ENCODE measurements at places on chromosomes 13 and 19.

GRCh38 chr19:8648240-8648639, 17.8 kb downstream of the NFILZ start:
- DNase-seq = no peak

GRCh38 chr13:40340368-40341095, 325.9 kb downstream of the FOXO1 start:
- no peak for DNase-seq

GRCh38 chr19:39582442-39582841, 19.9 kb upstream of the LGALS13 start:
- no peak for DNase-seq

GRCh38 chr19:10774893-10775292, 57.0 kb downstream of the DNM2 start:
- DNase-seq = no peak

DNA sequence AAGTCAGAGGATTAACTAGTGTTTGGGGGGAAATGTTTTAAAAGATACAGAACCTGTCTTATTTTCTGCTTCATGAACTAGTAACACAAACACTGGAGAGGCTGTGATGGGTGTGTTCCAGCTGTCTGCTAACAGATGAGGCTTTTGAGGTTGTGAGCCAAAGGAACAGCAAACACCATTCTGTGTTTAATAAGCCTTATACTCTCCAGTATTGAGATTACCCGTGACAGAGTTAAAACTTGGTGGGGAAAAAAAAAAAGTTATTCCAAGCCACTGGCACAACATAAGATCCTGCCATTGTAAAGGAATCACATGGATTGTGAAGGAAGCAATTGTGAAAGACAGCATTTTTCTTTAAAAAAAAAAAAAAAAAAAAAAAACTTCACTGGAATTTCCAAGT, 48.4 kb downstream of the KCTD12 start:
- DNase-seq = no peak

DNA sequence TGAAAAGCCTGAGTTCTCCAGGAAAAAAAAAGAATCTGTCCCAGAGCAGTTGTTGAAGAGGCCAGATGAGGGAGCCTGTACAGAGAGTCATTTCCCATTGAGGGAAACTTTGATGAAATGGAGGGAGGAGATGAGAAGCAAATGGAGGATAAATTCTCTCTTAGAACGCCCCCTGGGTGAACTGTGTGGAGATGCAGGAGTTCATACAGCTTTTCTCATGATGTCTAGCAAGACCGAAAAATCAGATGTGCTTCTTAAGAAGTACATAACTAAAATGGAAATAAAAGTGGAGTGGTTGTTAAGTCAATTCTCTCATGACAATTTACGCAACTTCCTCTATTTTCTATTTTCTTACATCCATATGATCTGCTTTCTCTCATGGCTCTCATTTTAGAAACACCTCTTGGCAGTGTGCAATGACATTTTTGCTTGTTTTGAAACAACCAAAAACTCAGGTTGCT, 1263.1 kb downstream of the PCDH9 start:
- DNase-seq = no peak

GRCh38 chr13:25920277-25920676, 131.5 kb downstream of the SHISA2 start:
- no peak for DNase-seq

GRCh38 chr19:38034492-38034860, 127.5 kb downstream of the SIPA1L3 start:
- DNase-seq = no peak

GRCh38 chr19:28210886-28211285, 1002.1 kb downstream of the UQCRFS1 start:
- no peak for DNase-seq

DNA sequence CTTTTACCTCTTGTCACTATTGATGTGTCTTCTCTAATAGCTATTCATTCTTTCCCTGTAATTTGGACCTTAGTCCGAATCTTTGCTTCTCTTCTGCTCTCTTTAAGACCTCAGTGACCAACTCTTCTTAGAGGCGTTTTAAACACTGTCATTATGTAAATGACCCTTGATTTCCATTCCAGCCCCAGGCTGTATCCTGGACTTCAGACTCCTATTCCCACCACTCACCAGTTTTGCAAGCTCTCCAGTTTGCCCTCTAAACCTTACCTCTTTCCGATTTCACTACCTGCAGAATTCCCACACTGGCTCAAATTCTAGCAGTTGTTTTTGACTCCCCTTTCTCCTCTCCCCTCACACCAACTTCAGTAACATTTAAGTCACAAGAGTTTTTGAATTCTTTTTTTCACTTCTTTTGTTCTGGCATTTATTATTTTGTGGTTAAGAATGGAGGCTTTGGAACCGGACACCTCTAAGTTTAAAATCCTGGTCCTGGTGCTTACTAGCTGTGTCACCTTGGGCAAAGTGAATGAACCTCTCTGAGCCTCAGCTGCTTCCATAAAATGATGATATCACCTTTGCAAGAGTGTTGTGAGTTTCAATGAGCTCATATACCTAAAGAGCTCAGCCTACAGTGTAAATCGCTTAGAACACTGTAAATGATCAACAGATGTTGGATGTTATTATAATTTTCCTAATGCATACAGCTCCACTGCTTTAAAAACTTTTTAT, 13.6 kb upstream of the HMGB1 start:
- no peak for DNase-seq

DNA sequence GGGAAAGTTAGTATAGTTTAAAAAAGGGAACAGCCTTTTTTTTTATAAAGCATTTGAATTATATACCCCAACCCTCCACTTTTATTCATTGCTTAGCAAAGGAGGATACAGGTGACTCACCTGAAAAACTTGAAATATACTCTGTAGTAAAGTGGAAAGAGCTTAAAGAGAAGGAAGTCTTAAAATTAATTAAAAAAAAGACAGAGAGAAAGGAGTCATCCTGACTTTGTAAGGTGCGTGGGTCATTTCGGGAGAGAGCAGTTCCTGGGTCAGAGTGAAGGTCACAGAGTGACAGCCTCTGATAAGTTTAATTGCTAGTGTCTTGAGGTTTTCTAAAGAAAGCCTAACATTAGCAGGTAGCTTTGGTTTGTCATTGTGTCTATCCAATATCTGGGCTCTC, 310.3 kb downstream of the KLF5 start:
- DNase-seq = no peak

GRCh38 chr13:99577934-99578917, 77.0 kb downstream of the TM9SF2 start:
- no peak for DNase-seq

DNA sequence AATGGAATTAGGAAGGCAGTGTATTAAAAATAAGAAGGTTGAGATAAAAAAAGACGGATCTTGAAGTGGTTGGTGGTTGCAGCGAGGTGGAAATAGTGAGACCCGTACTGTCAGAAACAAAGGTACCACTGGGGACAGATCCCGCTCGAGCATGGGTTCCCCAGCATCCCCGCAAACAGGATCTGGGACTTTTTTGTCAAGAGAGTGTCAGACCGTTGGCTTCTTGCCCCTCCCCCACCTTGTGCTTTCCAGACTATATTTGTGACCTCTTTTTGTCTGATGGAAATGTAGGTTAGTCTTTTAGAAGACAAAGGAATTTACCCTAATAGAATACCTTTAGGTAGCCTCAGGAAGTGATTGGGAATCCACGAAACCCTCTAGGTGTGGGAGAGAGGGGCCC, 4.2 kb downstream of the GATAD2A start:
- DNase-seq = no peak

DNA sequence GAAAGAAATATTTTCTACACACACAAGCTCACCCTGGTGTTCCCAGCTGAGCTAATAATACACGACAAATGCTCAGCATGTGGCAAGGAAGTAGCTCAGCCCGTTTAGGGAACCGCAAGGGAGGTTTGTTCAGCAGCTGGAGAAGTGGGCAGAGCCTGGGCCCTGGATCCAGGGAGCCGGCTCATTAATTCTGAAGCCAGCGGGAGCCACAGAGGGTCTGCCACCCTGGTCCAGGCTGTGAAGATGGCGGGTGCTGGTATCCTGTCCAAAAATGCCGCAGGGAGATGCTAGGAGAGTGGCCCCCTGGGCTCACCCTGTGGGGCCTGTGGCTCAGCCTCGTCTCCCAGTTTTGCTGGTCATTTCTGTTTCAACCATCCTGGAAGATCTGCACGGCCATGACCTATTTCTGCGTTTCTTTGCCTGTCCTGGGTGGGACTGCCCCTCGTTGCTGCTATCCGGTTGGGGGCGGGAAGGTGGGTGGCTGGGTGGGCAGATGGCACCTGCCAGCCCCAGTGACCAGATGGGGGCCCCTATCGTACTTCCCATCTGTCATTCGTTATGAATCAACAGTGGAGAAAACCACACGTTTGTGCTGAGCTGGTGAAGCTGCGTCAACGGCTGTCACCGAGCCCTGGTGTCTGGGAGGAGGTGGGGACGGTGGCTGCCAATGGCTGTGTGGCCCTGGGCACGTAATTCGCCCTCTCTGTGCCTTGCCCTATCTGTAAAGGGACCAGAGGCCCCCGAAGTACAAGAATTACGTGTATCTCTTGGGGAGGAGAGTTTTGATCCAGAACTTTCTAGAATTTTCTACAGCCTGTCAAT, 2.7 kb upstream of the GNA15 start:
- DNase-seq = peak; percentile 74

- no peak for DNase-seq
Measured at GRCh38 chr13:101120007-101120406, 296.3 kb downstream of the NALCN start.

DNA sequence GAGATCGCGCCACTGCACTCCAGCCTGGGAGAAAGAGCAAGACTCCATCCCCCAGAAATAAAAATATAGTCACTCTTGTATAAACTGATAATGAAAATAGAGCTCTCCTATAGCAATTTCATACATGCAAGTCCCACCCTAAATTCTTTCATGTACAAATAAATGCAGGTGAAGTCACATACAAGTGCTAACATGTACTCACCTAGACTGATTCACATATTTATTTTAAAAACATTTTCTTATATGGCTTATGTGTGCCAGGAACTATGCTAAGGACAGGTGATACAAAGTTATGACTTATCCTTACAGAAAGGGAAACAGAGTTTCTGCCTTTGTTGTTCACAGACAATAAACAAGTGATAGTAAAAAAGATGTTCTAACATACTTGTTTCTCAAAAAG, 32.0 kb downstream of the USP12 start:
- DNase-seq = no peak

DNA sequence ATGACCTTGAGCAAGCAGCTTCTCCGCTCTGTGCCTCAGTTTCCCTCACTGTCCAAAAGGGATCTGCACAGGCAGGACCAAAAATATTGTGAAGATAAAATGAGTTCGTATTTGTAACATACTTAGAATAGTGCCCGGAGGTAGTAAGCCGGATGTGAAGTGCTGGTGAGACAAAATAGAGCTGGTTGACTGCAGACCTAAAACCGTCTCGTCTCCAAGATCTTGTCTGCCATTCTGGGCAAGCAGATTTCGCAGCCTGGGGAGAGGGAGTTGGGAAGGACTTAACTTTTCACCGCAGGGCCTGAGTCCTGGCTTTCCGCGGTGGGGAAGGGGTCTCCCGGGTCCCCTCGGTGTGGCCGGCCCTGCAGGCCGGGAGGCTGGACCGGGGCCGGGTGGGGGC, 8.2 kb upstream of the BBC3 start:
- DNase-seq = no peak

DNA sequence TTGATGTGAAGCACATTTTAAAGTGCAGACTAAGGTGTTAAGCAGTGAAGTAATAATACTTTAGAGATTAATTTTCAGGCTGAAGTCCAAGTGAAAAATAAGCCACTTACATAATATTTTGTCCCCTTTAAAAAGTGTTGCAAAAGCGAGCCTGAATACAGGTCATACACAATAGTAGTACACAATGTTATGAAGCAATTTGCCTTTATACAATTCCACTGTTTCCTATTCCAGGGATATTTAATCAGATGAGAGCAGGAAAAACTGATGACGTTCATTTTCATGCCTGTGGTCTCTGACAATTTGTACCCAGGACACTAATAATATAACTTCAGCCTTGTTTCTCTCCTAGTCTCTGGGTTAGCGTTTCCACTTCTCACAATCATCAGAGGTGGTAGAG, 916.7 kb downstream of the PCDH9 start:
- DNase-seq = no peak

GRCh38 chr13:28527629-28528028, 32.7 kb upstream of the FLT1 start:
- no peak for DNase-seq

- DNase-seq = no peak
Measured at GRCh38 chr19:46076951-46077814, 36.4 kb upstream of the IGFL4 start.

- DNase-seq = no peak
Measured at GRCh38 chr13:46571189-46571908, 18.4 kb downstream of the LRCH1 start.

- no peak for DNase-seq
Measured at GRCh38 chr13:59279028-59279427, 884.7 kb downstream of the DIAPH3 start.

- no peak for DNase-seq
Measured at GRCh38 chr13:100734194-100734720, 59.7 kb upstream of the TMTC4 start.

DNA sequence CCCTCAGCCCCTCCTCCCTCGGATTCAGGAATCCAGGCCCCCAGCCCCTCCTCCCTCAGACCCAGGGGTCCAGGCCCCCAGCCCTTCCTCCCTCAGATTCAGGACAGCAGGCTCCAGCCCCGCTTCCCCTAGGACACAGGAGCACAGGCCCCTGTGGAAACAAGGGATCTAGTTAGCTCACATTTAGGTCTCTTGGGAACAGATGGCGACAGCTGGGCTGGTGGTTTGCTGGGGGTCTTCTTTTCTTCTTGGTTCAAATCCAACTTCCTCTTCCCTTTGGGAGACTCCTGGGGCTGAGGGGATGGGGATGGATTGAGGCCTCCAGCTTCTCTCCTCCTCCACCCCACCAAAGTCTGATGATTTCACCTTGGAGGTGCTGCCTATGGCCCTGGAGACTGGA, 19.6 kb downstream of the ZNF575 start:
- no peak for DNase-seq

- DNase-seq = no peak
Measured at GRCh38 chr13:104086759-104087158, 1020.5 kb upstream of the SLC10A2 start.

- DNase-seq = no peak
Measured at GRCh38 chr13:77774181-77774580, 76.7 kb downstream of the SLAIN1 start.

GRCh38 chr13:113927661-113928581, 46.0 kb downstream of the C13orf46 start:
- DNase-seq = no peak

- DNase-seq = no peak
Measured at GRCh38 chr13:92321174-92321573, 905.4 kb upstream of the GPC6 start.

Data from activated CD4-positive, alpha-beta T cell treated with anti-CD3 and anti-CD28 coated beads, Interleukin-2, amount 50 U/mL, for 1 hour (primary cell).